Activated CD4-positive, alpha-beta T cell treated with anti-CD3 and anti-CD28 coated beads, Interleukin-2, amount 50 U/mL, for 16 hours (primary cell): ENCODE measurements at places on chromosomes 16 and 17.

DNA sequence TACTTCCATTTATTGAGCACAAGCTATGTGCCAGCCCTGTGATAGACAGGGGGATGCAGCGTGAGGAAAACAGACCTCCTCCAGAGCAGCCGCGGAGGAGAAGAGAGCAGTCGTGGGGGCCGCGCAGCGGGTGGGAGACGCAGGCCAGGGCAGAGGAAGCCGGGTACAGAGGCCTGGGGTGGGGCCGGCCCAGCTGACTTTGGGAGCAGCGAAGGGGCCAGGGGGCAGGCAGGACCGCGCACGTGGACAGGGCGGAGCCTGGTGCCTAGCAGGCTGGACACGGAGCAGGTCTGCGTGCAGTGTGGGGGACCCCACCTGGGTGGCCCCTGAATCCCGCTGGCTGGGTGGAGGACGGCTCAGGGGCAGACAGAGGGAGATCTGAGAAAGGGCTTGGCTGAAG is 46.2 kb downstream of the ZFPM1 start:
- DNase-seq: no peak

- DNase-seq: no peak
Observed at GRCh38 chr17:10177913-10178505, 20.4 kb downstream of the GAS7 start.

DNA sequence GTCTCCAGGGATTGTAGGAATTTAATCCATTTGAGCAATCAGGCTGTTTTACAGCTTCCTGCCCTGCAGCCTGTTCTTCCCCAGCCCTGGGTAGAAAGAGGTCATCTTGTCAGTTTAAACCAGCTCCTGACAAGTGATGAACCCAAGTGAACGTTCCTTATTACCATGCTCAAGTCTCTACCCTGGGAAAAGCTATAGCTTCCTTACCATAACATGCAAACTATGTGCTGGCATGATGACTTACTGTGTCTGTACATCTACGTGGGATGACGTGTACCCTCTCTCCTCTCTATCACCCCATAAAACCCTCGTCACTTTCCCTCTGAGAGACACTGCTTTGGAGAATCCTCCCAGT is 452.2 kb downstream of the XYLT1 start:
- DNase-seq: no peak

DNA sequence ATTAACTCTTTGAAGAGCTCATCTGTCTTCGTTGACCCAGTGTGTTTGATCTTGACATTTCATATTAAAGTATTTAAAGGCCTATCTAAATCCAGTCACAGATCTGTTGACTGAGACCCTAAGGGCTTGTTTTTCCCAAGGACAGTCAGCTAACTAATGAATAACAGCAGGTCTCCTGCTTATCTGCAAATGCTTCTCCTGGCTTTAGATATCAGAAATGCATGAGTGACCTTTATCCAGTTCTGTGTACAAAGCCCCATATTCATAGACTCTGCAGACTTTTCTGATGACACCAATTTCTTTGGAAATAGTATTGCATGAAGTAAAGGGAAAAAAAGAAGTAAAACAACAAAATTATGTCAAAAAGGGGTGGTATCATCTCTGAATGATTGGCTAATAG is 70.3 kb downstream of the YPEL2 start:
- no peak for DNase-seq

DNA sequence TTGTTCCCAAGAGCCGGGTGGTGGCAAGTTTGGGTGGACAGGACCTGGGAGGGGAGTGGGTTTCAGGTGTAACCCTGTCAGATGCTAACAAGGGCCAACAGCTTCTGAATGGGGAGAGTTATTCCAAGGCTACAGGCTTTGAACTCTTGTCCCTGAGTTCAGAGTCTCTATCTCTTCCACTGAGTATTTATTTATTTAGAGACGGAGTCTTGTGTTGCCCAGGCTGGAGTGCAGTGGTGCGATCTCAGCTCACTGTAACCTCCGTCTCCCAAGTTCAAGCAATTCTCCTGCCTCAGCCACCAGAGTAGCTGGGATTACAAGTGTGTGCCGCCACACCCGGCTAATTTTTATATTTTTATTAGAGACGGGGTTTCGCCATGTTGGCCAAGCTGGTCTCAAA is 2.6 kb upstream of the SETD1A start:
- DNase-seq: no peak

GRCh38 chr16:1331712-1332617 is 1.5 kb upstream of the BAIAP3 start:
- peak; percentile 37 for DNase-seq

DNA sequence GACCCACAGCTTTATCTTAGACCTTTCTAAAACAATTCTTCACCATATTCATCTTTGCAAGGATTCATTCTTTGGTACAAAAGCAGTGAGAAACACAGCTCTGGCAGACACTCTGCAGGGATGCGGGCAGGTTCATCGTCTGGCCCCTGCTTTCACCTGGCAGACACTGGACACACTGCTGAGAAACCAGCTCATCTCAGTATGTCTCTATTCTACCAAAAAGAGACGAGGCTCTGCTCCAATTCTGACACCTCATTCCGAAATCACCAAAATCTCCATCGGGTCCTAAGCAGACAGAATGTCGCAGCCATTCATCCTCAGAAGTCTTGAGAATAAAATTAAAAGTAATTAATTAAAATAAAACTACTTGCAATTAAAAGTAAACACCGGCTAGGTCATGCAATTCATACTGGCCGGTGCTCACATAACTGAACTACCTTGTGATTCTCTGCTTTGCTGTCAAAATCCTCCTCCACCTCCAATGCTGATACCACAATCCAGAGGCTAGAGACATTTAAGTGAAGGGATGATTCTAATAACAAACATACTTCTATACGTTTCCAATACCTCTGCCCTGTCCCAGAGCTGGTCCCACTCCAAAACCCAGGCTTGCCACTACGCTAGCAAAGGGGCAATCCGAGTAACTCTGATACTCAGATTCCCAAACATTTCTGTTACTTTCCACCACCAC is 1.3 kb downstream of the RNF157 start:
- no peak for DNase-seq

DNA sequence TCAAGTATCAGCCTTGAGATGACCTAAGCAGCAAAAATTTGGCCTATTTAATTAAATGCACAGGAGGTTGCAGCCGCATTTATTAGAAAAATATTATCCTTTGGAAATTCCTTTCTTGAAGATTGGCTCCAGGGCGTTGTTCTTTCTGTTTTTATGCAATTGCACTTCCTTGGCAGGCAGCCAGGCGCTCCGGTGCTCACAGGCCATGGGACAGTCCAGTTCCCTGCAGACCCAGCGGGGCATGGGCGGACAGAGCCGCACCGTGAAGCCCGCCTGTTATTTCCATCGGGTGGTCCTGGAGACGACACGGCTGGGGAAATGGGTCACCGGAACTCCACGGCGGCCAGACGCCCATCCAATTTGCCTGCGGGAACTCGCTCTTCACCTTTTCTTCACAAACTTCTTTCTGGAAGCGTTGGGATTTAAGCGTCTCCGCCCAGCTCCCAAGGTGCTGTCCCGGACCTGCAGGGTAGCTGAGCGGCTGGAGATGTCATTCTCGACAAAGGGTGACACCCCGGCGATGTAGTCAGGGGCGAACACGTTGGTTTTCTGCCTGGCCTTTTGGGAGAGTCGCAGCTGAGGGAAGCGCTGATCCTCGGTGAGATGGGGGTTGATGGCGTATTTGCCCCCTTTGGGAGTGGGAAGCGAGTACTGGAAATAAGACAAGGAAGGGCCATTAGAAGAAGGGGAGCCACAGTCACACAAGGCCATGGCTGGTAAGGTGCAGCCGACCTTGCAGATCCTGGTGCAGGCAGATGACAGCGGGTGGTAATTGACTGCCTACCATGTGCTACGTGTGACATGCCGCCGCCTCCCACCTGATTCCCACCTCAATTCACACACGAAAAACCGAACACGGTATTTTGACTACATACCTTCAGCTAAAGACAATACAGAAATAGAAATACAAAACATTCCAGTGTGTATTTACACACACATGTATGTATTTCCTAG is 12.5 kb downstream of the NOB1 start:
- DNase-seq: no peak

DNA sequence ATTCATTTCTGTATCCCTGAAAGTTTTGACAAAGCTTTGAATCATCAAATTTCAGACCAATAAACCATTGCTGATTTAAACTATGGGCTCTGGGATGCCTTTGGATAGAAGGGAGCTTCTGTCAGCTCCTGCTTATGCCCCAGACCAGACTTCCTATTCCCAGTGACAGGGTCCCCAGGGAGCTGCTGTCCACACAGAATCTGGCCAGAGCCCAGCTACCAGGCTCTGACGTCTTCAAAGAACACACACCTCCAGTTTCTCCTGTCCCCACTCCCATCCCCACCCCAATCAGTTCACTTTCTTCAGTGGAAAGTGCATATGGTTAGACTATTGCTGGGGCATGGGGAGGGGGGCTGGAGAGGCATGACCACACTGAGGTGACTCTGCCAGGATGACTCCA is 51.6 kb upstream of the SREBF1 start:
- DNase-seq: no peak

DNA sequence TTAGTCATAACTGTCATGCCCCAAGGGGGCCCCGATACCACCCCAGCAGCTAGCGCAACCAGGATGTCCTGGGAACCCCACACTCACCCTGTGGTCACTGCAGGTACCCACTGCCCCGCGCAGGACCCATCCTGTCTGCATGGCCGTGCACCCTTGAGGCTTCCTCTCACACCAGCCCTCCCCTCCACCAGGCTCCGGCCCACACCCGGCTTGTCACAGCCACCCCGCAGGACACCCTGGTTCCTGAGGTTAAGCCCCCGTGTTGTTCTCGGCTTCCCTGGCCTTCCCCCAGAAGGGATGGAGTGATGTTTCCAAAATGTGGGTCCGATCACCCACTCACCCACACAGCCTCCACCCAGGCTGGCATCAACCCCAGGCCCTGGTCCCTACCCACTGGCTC is 7.5 kb downstream of the DNASE1L2 start:
- DNase-seq: no peak

DNA sequence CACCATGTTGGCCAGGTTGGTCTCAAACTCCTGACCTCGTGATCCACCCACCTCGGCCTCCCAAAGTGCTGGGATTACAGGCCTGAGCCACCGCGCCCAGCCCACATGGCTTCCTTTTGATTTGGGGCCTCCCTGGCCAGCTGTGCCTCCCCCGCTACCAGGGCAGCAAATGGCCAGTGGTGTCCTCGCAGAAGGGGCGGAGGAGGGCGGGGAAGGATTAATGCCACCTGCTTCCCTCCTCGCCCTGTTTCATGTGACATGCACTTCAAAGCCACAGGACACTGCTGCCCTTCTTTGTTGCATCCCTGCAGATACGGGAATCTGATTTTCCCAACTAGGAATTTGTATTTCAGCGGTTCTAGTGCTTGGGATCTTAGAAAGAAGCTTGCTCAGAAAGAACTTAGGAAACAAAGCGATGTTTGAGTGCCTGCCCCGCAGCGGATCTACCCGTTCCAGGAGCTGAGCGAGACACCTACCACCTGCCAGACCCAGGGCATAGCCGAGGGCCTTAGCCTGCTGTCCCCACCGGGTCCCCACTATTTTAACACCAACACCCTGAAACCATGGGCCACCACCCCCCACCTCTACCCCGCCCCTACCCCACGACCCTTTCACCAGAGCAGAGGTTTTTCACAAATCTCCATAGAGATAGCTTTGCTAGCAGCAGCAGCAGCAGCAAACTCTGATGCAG is 37.7 kb upstream of the CCDC182 start:
- DNase-seq: no peak
